Osteoblast (primary cell): ENCODE measurements at places on chromosomes 6 and 20.

DNA sequence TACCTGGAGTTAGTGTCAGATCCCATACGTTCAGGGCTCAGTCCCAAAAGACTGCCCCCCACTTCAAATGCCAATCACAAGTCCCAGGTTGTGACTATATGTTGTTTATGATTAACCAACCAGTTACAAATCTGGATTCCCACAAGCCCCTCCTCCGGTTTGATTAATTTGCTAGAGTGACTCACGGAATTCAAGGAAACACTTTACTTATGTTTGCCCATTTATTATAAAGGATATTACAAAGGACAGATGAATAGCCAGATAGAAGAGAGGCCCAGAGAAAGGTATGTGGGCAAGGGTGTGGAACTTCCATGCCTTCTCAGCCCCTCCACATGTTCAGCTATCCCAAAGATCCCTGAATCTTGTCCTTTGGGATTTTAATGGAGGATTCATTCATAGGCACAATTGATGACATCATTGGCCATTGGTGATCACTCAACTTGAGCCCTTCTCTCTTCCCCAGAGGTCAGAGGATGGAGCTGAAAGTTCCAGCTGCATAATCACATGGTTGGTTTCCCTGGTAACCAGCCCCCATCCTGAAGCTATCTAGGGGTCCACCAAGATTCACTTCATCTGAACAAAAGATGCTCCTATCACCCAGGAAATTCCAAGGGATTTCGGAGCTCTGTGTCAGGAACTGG is 2.0 kb downstream of the ECT2L start:
- DNase-seq = no peak

DNA sequence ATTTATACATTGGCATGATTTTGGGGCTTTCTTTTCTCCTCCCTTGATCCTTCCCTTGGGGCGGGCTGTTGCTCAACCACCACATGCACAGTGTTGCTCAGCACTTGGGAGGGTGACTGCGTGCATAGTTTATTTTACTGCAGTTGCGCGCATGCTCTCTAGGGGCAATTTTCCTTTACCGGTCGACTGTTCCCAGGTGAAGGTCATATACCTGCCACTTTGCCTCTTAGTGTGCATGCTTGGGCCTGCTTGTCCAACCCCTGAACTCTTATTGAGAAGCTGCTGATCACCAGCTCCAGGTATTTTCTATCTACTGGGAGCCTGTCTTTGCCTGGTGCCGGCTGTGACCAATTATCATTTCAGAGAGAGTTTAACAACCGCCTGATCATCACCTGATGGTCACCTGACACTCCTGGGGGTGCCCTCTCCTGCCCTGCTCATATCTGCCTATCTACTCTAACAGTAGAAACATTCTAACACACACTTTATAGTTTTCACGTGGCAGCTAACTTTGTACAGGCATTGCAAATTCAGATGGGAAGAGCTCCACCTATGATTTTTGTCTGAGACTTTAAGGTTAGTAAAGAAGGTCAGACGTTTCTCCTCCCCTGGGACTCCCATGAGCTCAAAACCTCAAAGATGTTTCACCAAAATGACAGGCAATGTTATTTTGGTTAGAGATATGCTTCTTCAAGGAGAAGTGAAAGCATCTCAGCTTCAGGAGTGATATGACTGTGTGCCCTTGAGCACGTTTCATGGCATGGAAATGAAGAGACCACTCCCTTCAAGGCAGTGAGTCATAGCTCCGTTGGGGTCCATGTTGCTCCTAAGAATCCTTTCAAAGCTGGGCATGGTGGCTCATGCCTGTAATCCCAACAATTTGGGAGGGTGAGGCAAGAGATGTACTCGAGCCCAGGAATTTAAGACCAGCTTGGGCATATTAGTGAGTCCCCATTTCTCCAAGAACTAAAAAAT is 227.5 kb upstream of the MYLIP start:
- no peak for DNase-seq

DNA sequence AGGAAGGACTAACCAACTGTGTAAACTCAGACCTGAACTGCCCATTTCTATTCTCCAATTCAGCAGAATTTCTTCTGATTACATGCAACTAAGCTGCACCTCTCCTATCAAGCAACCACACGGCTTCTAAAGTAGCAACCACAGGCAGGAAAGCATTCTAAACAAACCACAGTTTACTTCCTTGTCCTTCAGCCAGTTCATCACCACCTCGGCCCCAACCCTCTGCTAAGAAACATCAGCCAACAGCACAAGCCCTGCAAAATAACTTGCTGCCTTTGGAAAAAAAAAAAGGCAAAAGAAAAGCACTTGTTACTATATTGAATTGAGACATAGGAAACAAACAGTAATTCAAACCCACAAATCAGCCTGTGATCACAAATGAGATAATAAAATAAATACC is 140.3 kb downstream of the NFATC2 start:
- no peak for DNase-seq

DNA sequence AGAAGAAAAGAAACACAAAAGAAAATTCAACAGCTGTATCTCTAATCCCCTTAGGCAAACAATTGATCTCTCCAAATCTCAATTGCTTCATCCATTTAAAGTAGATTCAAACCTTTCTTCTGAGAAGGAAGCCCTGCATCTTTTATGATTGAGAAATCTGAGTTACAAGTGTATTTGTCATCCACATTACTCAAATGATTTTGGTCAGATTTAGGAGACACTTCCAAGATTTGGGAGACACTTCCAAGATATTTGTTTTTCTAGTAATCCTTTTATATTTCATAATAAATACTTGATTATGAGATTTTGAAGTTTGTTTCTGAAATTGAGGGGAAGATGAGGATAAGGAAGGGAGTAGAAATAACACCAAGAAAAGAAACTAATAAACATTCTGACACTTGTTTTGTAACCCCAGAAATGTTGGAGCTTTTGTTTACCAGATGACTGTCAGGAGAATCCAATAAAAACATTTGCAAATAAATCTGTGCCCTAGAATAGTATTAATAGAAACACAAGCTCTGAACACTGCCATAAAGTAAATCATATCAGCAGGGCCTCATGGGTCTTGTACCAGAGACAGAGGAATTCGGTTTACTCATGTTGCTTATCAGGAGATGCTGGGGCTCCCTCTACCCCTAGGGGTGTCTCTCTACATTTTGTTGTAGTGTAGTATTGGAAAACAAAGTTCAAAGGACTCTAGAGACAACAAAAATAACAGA is 314.3 kb upstream of the NT5E start:
- peak; percentile 49 for DNase-seq

DNA sequence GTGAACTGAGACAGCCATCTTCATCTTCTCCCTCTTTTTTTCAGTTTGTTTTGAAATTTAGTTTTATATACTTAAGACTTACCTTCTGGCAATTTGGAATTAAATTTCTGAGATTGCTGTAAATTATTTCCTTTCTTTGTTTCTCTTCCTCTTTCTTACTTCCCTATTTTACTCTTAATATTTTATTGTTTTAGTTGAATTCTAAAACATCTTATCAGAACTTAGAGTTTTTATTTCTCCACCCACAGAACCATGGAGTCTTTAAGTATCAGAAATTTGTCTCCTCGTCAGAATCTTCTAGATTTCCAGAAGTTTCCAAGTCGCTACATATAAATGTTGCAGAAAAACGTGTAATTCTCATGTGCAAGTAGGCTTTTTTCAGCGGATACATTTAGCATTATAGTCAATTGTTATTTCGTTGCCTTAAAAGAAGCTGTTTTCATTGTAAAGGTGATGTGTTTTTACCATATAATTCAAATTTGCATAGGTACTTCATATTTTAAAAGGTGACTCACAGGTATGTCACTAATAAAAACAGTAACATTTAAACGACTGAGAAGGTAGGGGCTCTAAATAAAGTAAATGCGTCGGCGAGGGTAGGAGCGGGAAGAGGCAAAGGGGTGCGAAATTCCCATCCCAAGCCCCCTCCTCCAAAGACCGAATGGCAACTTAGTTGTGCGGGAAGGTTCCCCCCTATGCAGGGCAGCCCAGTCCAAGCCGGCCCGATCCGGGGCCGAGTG is 866 bp upstream of the MYO6 start:
- no peak for DNase-seq

DNA sequence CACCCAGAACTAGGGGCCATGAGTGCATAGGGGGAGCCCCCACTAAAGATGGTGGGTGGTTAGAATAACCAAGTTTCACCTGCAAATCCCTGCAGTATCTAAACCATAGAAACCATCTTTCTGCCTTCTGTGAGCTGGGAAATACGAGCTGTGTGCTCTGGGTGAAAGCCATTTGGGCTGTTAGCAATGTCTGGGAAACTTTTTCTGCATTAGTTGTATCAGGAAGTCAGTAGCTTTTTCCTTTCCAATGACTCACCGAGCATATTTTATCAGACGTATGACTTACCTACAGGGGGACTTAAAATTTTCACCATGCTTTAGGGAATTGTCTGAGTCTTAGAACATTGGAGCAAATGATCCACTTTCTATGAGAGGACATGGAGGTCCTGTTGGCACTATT is 584.0 kb downstream of the QKI start:
- no peak for DNase-seq

GRCh38 chr6:73951183-73951582 is 255.2 kb downstream of the CD109 start:
- DNase-seq = no peak

DNA sequence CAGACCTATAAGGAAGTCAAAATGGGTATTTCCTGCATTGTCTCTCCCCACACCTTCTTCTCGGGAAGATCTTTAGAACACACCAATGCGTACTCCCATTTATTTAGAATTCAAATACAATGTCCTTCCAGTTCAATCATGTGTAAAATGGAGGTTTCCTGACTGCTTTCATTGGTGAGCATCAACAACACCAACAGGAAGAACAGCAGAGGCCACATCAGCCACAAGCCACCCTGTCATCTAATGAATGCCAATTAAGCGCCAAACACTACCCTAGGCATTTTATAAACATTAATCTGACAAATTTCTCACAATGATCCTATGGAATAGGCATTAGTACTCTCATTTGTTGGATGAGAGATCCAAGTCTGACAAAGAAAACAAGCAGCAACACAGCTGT is 68.4 kb upstream of the SMLR1 start:
- DNase-seq = no peak

GRCh38 chr6:33427585-33428223 is 7.8 kb downstream of the SYNGAP1 start:
- DNase-seq = peak; percentile 98

- DNase-seq = no peak
These were observed 17.0 kb upstream of the SNX3 start for GRCh38 chr6:108277831-108278230.

DNA sequence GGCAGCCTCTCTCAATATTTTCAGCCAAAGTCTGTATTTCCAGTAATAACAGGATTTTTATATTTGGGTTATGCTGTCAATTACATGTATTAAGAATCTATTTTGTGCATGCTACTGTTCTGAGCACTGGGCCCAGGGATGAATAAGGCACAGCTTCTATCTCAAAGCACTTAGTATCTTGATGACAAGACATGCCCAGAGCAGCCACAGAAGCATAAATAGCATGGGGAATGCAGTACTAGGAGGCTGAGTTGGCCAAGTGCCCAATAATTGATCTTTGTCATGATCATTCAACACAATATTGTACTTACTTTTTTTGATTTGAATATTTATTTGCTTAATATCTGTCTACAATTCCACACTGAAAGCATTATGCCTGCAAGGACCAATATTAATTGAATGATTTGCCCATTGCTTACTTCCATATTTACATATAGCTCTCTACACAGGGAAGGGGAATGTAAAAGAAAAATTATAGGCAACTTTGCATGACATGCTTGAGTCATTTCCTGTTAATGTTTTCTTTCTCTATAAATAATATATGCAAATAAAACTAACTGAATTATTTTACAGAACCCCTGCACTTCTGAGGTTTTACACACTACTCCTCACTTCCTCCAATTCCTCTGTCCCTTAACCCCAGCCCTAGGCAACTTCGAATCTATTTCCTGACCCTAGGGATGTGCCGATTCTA is 298.9 kb upstream of the BMP2 start:
- DNase-seq = no peak

DNA sequence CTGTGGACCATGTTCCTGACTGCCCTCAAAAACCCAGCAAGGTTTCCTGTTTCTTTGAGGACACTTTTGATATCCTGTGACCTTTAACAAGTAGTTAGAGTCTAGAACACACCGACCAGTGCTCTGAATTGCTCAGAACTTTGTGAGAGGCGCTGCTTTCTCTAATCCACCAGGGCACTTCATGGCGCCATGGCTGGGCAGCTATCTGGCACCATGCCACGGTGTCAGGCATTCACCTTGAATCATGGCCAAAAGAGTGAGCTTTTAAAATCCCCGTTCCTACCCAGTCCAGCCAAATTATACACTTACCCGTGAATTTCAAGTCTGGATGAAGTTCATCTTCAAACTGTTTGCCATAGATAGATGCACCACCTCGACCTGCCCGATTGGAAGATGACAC is 17.0 kb upstream of the CPNE5 start:
- no peak for DNase-seq

DNA sequence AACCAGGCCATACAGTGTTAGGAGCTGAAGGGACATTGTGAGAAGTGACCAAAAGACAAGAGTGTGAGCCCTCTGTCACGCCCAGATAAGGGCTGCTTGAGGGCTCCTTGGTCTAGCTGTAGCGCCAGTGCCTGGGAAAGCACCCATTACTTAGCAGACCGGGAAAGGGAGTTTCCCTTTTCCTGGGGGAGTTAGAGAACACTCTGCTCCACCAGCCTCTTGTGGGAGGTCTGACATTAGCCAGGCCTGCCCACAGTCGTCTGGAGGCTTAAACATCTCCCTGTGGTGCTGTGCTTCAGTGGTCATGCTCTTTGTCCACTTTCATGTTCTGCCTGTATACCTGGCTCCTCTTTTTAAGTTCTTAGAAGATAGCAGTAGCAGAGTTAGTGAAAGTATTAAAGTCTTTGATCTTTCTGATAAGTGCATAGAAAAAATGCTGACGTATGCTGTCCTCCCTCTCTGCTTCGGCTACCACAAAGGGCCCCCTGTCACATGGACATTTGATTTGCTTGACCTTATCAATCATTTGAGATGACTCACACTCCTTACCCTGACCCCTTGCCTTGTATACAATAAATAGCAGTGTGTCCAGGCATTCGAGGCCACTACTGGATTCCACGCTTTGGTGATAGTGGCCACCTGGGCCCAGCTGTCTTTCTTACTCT is 201.5 kb upstream of the ECI2 start:
- DNase-seq = no peak

- DNase-seq = no peak
These were observed 46.8 kb downstream of the ZC2HC1B start for GRCh38 chr6:143911028-143911427.

- DNase-seq = no peak
These were observed 944.8 kb upstream of the CITED2 start for GRCh38 chr6:140319209-140319608.

DNA sequence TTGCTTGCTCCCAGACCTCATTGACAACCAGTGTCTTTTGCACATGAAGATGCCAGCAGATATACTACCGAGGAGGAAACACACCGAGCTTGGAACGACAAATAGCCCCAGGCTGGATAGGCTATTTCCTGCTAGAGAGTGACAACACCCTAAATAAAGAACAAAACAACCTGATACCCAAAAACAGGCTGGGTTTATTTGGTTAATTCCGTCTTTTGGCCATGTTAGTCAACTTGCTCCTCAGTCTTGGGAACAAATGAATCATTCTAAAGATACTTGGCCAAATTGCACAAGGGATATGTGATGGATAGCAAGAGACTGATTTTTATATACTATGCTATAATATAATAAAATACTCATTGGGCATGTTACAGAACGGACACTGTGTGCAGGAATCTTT is 11.5 kb upstream of the MUC22 start:
- peak; percentile 93 for DNase-seq

- DNase-seq = no peak
These were observed 165.7 kb downstream of the FOXC1 start for GRCh38 chr6:1775441-1775840.

- no peak for DNase-seq
These were observed 13.5 kb downstream of the NCOA7 start for GRCh38 chr6:125804264-125804663.
